ENCODE measurements at places on chromosomes 5 and 9.

- DNase-seq, result no peak
These were observed 27.3 kb downstream of the AFAP1L1 start for GRCh38 chr5:149298842-149299404.

GRCh38 chr9:127558581-127559246 is 53.4 kb upstream of the STXBP1 start:
- no peak for DNase-seq

DNA sequence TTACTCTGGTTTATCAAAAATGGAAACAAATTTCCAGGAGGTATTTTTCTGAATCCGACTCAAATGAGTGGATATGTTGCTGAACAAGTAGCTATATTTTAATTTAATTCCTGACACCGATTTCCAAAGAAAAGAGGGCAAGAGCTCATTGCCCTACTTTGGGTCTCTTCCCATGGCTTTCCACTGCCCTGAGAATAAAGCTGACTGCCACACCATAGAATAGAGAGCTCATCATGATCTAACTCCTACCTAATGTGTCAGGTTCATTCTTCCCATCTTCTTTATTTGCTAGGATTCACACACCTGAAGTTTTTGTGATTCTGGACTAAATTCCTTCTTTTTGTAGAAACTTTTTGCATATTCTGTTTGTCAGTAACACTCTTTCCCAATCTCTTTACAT is 792.1 kb downstream of the DTWD2 start:
- no peak for DNase-seq

DNA sequence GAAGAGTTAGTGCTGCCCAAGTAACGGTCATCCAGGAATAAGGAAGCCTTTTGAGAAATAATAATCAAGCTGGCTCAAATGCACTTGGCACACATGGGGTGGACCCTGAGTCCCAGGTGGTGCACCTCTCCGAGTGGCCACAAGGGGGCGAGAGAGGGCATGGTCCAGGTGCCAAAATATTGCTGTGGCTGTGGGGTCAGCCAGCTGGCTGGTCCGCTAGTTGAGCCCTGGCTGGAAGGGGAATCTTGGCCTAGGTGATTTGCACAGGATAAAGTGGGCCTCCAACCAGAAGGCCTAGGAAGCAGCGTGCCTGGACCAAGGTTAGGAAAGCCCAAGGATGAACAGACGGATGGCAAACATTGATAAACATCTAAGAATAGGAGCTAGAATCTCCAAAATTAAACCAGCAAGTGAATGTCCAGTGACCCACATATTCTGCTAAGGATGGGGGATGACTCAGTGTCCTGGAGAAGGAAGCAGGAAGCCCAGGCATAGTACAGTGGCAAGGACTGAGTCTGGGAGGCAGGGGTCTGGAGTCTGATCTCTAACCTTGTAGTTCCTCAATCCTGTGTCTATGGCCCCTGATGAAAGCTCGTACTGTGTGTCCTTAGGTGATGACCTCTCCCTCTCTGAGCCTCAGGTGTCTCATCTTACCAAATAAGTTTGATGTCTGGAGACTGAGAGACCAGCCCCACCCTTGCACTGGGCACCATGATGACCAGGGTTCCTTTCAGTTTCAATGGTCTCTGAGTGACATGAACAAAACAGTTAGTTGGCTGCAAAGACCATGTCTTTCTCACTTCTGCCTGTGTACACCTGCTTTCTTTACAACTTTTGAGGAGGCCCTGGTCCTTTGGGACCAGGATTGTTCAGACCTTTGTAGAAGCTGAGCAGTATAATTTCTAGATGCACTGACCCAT is 19.2 kb upstream of the SHB start:
- DNase-seq, result peak; percentile 77

DNA sequence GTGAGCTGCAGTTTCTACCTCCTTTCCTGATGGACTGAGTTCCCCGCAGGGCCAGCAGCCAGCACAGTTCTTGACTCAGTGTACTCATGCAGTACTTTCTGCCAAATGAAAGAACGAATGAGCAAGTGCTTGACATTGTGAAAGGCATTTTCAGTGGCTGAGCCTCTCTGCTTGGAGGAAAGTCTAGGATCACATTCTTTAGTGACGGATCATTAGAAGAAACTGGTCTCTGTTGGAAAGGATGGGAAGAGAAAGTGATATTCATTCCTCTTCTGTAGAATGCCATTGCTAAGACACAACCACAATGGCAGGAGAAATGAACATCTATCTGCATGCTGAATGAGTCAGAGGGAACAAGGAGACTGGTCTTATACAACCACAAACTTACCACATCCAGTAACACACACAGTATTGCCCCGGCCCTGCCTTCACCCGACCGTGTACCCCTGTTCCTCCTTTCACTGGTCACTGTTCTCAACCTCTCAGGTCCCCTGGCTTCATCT is 206.9 kb downstream of the CRB2 start:
- no peak for DNase-seq

- no peak for DNase-seq
These were observed 127.0 kb downstream of the HSD17B3 start for GRCh38 chr9:96175001-96175400.

GRCh38 chr5:135578685-135579341 is at the start of gene CXCL14:
TSS of gene CXCL14 (minus strand) at chr5:135578991. CDS start at chr5:135578778, 213 bp downstream.
- DNase-seq, result peak; percentile 93

DNA sequence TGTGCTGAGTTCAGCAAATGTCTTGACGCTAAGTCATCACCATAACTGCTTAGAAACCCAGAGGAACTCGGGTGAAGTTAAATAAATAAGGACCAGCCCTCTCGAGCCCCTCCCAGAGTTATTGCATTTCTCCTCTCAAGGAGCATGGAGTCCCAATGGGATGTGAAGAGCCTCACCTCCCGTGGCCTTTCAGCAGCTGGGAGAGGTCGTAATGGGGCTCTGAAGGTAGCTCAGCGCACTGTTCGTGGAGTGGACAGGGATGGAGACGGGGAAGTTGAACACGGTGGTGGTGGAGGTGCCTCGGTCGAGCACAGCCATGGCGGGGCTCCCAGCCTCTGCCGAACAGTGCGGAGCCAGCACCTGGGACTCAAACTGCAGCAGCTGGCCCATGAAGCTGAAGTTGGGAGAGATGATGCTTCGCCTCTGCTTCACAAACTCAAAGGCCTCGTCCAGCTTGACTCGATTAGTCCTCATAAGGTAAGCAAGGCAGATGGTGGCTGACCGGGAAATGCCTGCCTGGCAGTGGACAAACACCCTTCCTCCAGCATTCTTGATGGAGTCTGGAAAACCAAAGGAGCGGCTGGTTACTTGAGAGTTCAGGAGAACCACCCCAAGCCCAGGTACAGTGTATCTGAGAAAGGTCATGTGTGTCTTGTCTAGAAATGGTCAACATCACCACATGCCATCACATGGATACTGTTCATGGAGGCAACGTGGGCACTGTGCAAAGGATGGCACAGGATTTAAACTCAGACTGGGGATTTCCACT is 2.2 kb downstream of the DUSP1 start:
- no peak for DNase-seq

- no peak for DNase-seq
These were observed 379.1 kb downstream of the KIAA0825 start for GRCh38 chr5:94239266-94239665.

- DNase-seq, result no peak
These were observed 104.6 kb upstream of the BOD1 start for GRCh38 chr5:173720953-173721600.

- DNase-seq, result no peak
These were observed 513.9 kb downstream of the ZNF608 start for GRCh38 chr5:124232515-124232914.

- DNase-seq, result no peak
These were observed 139.8 kb downstream of the NPR3 start for GRCh38 chr5:32850817-32851496.

DNA sequence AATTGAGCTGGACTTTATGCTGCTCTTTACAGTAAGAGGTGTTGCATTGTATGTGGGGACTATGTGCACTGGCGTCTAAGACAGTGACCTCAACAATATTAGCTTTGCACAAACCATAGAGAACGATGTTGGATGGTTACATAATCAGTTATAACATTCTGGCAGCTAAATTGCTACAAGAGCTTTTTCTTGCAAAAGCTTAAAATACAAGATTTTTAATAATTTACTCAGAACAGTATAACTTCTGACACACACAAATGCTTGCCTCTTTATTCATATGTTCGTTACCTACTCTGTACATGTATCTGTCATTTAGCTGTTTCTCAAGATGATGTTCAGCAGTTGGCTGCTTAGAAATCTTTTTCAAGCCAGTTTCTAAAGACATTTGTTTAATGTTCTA is 11.6 kb downstream of the C5orf24 start:
- no peak for DNase-seq

- DNase-seq, result no peak
These were observed 168.9 kb upstream of the PUM3 start for GRCh38 chr9:3012842-3013241.

- no peak for DNase-seq
These were observed 717.0 kb downstream of the DNAH5 start for GRCh38 chr5:13227513-13227912.

DNA sequence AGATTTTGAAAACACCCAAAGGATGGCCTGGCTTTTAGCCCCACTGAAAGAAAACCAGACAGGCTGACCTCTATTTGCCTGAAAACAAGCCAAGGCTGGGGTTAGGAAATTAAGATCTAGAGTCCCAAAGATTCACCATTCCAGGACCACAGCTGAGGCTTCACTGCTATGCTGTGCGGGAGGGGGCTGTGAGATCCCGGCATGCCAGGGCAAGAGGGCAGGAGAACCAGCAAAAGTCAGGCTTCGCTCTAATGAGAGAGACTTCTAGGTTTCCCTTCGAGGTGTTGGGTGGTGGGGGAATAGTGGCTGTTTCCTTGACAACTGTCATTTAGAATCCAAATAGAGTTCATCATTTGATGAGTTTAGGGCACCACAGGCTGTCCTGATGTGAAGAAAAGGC is 152.9 kb upstream of the NFIB start:
- DNase-seq, result peak; percentile 42

DNA sequence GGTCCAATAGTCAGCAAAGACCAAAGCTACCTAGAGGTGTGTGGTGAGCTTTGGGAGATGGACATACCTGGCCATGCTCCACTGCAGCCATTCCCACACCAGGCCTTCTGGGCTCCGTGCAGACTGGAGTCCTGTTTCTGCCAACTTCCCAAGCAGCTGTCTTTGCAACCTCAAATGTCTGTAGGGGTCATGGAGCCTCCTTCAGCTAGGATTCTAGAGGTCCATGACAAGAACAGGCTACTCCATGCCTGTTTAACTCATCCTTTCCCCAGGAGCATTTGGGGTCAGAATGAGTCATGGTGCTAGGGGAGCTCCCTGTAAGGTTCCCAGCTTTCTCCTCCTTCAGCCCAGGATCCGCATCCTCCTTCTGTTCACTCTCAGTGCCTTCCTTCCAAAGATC is 17.1 kb downstream of the VPS13A start:
- no peak for DNase-seq

DNA sequence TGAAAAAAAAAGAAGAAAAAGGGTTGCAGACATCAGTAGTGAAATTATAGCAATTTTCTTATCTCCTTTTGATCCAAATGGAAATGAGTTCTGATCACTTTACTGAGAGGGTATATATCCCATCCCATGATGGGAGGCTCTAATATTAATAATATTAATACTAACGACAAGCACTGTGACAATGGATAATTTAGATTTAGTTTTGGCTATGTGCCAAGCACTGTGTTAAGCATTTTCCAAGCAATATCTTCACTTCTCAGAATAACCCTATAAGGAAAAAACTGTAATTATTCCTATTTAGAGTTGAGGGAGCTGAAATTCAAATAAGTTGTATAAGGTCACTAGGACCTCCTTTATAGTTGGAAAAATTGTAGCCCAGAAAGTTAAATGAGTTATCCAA is 58.4 kb upstream of the ASTN2 start:
- DNase-seq, result no peak

DNA sequence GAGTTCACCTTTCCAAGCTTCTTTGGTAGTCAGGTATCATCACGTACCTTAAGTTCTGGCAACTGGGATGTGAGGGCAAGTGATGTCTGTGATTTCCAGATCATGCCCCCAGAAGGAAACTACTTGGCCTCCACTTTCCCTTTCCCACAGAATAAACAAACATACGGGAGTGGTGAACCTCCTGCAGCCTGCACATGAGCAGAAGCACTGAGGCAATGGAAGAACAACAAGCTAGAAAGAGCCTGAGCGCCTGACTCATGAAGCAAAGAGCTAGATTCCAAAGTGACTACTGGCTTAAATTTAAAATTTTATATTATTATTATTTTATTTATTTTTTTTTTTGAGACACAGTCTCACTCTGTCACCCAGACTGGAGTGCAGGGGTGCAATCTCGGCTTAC is 35.0 kb downstream of the ARL15 start:
- DNase-seq, result no peak

- peak; percentile 52 for DNase-seq
These were observed 7.2 kb upstream of the RNF38 start for GRCh38 chr9:36407122-36407723.

DNA sequence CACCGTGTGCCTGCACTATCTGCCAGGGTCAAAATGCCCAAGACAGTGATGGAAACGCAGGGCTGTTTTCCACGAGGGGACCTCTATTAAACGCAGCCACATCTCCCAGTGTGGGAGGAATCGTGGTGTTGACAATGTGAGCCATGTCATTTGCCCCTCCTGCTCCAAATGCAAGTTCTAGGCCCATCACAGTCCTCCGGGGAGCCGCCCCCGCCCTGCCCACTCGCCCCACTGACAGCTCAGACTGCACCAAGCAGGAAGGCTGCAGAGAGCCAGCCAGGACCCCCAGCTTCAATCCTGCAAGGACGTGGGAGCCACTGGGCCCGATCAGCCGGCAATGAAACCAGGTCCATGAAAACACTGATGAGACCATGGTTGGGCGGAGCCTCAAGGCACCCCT is 85.9 kb downstream of the VAV2 start:
- no peak for DNase-seq

- DNase-seq, result no peak
These were observed 256.2 kb upstream of the IRX4 start for GRCh38 chr5:2138896-2139295.

GRCh38 chr5:51652980-51653379 is 269.7 kb downstream of the ISL1 start:
- peak; percentile 1 for DNase-seq

DNA sequence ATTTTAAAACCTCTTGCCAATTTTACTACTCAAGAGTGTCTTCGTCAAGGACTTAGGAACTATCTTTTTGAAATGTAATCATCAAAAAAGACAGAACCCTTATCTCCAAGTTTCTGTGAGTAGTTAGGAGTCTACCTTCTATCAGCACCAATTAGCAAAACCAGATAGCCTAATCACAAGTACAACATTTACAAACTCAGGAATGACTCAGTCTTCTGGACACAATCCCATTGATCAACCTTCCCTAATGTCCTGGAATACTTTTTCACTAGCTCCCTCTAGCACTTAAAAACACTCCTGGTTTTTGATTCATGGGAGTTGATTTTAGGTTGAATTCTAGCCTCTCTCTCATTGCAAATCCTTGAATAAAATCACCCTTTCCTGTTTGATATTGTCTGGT is 680.7 kb downstream of the PRR16 start:
- no peak for DNase-seq

GRCh38 chr5:57777174-57777581 is 294.6 kb upstream of the ACTBL2 start:
- DNase-seq, result no peak

- peak; percentile 35 for DNase-seq
These were observed 142.1 kb downstream of the EPB41L4A start for GRCh38 chr5:112276991-112277390.

GRCh38 chr5:137191179-137191578 is 307.9 kb downstream of the SPOCK1 start:
- DNase-seq, result no peak
